ENCODE measurements at places on chromosomes 13 and 19.
A peak's percentile ranks its signal among the peaks of the same experiment; 100 is the strongest.

GRCh38 chr19:43525836-43526771 is 897 bp downstream of the ETHE1 start:
- no peak for DNase-seq

- no peak for DNase-seq
Measured at GRCh38 chr19:38068826-38069225, 155.2 kb downstream of the DPF1 start.

DNA sequence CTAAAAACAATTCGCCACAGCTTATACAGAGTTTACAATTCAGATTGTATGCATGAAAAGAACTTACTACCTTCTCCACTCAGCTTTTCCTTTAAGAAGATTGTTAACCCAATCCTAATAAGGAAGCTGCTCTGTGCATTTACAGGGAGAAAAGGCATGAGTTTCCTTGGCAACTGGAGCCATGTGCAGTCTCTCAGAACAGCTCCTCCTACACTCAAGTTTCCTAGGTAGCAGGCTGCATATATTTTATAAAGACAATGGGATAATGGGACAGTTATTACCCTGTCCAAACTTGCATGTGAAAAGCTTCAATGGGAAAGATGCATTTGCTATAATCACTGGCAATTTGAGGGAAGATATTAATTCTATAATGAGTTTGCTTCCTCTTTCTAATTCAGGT is 125.5 kb upstream of the TRPC4 start:
- no peak for DNase-seq

- DNase-seq = peak; percentile 67
Measured at GRCh38 chr13:31209172-31209840, 9.5 kb downstream of the B3GLCT start.

DNA sequence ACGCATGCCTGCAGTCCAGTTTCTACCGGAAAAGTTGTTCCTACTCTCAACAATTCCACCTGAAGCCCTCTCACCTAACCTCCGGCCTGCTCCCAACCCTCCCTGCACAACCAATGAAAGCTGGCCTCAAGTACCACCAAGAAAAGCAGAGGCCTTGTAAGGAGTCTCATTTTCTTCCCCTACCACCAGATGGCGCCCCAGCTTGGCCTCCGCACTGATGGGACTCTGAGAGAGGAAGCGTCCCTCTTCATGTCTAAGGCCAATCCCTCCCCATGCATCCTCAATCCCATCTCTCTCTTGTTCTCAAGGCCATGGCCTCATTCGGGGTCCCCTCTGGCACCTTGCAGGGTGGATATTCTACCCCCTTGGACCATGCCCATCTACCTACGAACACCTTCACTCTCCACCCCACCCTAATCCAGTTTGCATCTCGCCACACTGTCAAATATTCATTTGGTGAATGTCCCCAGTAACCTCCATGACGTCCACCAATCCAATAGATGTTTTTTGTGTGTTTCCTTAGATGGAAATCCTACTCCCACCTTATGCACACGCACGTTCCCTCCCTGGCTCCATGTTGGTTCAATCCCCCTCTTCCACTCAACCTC is 412.8 kb downstream of the ZNF536 start:
- peak; percentile 18 for DNase-seq

DNA sequence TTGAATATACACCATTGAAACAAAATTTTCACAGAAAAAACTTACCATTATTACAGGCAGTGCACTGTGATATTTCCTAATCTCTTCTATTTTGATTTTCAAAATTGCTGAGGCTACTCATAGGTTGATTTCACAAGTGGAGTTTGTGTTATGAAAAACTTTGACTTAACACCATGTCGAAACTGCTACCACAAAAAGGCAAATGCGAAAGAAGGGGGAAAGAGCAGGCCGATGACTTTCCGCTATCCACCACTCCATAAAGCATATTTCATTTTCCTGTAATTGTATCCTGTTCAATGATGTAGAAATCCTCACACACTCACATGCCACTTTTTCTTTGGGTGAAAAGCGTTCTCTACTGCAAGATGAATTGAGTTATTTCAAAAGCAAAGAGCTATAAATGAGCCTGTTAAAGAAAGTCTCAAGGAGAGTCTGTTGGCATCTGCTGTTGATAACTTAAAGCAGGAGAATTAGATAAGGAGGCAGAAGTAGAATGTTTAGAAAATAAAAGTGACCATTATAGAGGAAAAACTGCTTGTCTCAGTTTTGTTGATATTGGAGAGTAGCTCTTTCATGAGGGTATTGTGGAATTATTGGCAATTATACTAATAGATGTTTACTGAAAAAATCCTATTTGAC is 18.8 kb downstream of the KL start:
- DNase-seq = no peak

DNA sequence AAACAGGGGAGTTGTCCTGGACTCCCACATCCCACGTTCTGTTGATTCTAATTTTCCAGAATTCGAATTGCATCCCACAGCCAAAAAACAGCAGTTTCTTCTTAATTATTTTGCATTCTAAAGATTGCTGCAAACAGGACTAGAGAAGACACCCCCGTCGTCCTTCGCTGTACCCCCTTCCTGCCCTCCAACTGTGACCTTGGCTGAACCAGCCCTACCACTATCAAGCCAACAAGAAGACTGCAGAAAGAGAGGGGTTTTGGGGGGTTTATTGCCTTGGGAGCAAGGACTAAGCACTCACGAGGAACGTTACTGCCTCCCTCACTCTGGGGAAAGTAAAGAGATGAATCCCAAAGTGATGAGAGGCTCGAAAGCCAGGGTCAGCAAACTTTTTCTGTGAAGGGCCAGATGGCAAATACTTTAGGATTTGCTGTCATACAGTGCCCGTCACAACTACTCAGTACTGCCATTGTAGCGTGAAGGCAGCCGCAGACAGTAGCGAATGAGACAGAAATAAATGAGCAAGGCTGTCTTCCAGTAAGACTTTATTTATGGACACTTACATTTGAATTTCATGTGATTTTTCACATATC is 32.5 kb upstream of the KATNAL1 start:
- no peak for DNase-seq

GRCh38 chr19:7476777-7477494 is 11.9 kb downstream of the PEX11G start:
- no peak for DNase-seq

DNA sequence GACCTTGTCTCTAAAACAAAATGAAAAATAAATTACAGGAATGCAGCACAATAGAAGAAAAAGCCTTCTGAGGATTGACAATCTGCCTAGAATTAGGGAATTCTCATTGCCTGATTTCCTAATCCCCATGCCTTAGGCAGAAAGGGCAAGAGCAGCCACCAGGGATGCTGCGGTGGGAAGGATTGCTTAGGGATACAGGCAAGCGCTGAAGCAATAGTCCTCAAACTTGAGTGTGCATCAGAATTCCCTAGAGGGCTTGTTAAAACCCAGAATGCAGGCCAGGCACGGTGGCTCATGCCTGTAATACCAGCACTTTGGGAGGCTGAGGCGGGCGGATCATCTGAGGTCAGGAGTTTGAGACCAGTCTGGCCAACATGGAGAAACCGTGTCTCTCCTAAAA is 1.0 kb upstream of the OR7C2 start:
- DNase-seq = no peak

- DNase-seq = no peak
Measured at GRCh38 chr13:21913010-21913409, 242.1 kb downstream of the FGF9 start.

DNA sequence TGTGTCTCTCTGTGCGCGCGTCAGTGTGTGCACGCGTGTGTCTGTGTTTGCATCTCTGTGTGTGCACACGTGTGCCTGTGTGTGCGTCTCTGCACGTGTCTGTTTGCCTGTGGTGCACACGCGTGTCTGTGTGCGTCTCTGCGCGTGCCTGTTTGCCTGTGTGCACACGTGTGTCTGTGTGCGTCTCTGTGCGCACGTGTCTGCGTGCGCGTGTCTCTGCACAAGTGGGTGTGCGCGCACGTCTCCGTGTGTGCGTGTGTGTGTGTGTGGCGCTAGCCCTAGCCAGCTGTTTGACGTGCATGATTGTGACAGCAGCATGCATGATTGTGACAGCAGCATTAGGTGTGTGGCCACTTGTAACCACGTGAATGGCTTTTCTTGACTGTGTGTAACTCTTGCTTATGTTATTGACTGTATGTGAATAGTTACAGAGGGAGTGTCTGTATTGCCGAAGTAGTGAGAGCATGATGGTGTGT is 31.1 kb downstream of the ZNF146 start:
- no peak for DNase-seq

DNA sequence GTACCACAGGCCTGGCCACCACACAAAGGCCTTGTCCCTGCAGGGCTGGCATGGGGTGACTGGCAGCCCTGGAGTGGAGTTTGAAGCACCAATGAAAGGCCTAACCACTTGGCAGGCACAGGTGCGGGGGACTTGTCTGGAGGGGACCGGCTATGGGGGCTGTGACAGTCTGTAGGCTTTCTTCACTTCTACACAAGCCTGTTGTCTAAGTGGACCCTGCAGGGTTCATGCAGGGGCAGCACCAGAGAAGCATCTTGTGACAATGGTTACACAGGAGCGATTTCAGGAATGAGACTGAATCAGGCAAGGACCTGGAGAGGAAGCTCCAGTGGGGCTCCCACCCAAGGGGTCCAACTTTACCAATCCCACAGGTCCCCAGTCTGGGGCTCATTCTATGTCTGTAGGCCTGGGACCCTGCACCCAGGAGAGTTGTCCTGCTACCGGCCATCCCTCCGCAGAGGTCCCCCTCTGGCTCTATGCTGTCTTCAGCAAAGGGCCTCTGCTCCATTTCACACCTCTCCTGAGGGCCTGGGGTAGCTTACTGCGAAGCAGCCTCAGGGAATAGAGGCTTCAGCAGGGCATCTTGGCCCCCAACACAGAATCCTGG is 2.3 kb upstream of the ZNF837 start:
- no peak for DNase-seq
